ENCODE measurements at places on chromosomes 3 and 15.

DNA sequence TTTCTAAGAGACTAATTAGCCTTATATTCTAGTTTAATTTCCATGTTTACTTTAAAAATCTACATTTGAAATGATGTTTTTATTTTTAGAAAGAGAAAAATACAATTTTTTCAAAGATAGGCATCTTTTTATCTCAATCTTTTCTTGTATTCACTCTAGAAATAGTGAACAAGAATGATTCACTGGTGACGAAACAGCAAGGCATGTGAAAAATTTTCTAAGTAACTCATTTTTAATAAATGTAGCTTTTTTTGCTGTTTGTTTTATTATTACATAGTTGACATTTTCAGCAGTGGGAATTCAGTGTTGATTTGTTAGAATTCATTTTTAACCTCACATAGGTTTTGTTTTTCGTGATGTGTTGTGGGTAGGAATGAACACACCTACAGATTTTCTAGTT lies 1226.4 kb downstream of the NSUN3 start:
- no peak for DNase-seq

GRCh38 chr15:74006774-74007639 lies 12.5 kb downstream of the PML start:
- no peak for DNase-seq

- DNase-seq: no peak
These were observed 6.4 kb downstream of the C3orf52 start for GRCh38 chr3:112092496-112093179.

GRCh38 chr3:11699083-11699427 lies 55.3 kb upstream of the VGLL4 start:
- no peak for DNase-seq

- no peak for DNase-seq
These were observed 25.0 kb downstream of the SRGAP3 start for GRCh38 chr3:9224490-9224889.

GRCh38 chr3:127762787-127763105 lies 59.6 kb downstream of the MGLL start:
- no peak for DNase-seq

- DNase-seq: no peak
These were observed 20.3 kb downstream of the ZBTB11 start for GRCh38 chr3:101656651-101657050.

GRCh38 chr3:43176666-43177065 lies 70.8 kb upstream of the POMGNT2 start:
- DNase-seq: peak; percentile 25

- DNase-seq: no peak
These were observed 63.1 kb downstream of the POLQ start for GRCh38 chr3:121482660-121483059.

DNA sequence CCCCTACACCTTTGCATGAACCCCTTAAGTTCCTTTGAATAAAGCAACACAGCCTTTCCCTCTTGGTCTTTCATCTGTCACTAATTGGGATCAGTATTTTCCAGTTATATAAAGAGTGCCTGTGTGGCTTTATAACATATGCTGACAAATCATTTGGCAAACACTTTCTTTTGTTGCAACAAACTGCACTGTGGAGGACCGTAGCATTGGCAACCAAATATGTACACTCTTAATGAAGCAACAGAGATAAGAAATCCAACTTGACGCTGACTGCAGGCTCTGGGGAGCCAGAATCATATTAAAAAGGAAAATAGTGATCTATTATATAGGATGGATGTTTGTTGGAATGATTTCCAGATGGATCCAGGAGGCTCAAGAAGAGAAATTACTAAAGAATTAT lies 120.1 kb upstream of the PRICKLE2 start:
- DNase-seq: no peak
